ENCODE measurements at places on chromosomes 11 and 22. TPM values are rescaled to one million over a fixed set of nuclear protein-coding genes. Genes with fewer than 3 reads are reported as not detected.

- H3K4me3 ChIP-seq, result no peak overlapping the region
- peaks cover 4% of the 10 kb centered on the region for H3K36me3 ChIP-seq
- no peak overlapping the region for H3K27ac ChIP-seq
- DNase-seq, result no peak
These were observed 101.8 kb downstream of the TRIM44 start for GRCh38 chr11:35764417-35764816.

GRCh38 chr11:102097186-102097585, 13.1 kb upstream of the YAP1 start:
- H3K36me3 ChIP-seq, result no peaks in the 10 kb centered on the region
- H3K27ac ChIP-seq, result no peak overlapping the region
- peaks cover 1% of the 10 kb centered on the region for H3K27me3 ChIP-seq
- no peak overlapping the region for H3K4me3 ChIP-seq

GRCh38 chr11:841981-842369, 354 bp downstream of the POLR2L start:
- H3K27me3 ChIP-seq, result peaks cover 5% of the 10 kb centered on the region
- H3K4me1 ChIP-seq, result peaks cover 10% of the 10 kb centered on the region
- no peak for DNase-seq
- no peak overlapping the region for H3K27ac ChIP-seq

- H3K27me3 ChIP-seq, result peaks cover 7% of the 10 kb centered on the region
- no peak overlapping the region for H3K27ac ChIP-seq
- H3K4me1 ChIP-seq, result no peaks in the 10 kb centered on the region
- DNase-seq, result no peak
These were observed 857.2 kb downstream of the TBC1D22A start for GRCh38 chr22:47619631-47620030.

DNA sequence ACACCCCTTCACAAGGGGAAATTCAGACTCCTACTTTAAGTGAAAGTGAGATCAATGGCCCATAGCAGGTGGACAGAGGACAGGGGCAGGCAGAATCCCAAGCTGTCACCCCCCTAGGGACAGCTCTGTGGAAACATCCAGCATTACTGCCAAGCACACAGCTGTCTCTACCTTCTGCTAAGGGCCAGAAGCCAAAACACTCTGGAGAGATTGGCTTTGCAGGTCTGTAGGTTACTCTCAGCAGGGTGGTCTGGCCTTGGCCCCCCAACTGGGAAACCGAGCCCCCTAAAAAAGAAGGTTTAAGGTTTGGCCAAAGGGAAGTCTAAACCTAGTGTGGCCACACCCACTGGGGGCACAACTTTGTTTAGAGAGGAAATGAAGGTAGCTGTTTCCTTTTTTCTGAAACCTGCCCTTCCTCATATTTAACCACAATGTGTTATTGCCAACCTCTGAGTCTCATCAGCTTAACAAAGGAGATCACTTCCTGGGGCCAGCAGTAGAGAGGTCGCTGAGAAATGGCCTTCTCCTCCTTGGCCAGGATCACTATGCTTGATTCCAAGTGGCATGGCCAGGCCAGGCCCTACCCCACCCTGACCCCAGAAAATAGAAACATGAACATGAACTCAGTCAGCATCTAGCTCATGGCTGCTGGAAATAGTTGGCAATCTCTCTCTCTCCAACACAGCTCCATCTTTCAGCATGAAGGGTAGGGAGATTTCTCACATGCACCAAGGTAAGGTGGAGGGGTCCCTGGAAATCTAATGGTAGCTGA, 25.9 kb upstream of the SCARF2 start:
- H3K4me3 ChIP-seq, result peak overlapping the region; percentile 62
- peaks cover 15% of the 10 kb centered on the region for H3K36me3 ChIP-seq
- DNase-seq, result no peak
- H3K27me3 ChIP-seq, result peaks cover 3% of the 10 kb centered on the region
- H3K27ac ChIP-seq, result peak overlapping the region; percentile 88
- peaks cover 23% of the 10 kb centered on the region for H3K4me1 ChIP-seq

DNA sequence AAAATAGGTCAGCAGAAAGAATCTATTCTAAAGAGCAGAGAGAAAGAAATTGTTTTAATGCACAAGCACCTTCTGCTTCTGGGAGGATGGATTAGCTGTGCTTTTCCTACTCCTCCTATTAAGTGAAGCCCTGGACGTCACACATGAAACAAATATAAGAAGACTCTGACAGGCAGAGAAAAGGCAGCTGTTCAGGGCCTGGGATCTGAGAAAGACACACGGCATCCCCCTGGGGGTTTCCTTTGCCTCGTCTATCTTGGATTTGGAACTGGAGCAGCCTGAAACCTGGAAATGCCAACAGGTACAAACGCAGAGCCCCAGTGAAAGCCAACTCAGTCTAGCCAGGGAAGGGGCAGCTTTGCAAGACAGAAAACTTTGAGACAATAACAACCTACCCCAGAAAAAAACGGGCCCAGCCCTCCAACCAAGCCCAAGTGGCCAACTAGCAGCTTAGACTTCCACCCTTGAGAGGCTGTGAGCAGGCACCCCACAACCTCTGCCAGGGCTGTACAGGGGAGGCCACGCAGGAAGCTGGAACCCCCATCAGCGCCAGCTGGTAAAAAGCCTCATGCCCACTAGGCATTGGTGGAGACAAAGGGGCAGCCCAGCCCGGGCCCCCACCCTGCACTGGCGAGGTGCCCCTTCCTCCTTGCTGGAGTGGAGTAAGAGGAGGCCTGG, 7.3 kb downstream of the CERK start:
- peaks cover 2% of the 10 kb centered on the region for H3K27me3 ChIP-seq
- no peak for DNase-seq
- H3K27ac ChIP-seq, result no peak overlapping the region
- H3K4me3 ChIP-seq, result peak overlapping the region; percentile 31
- H3K4me1 ChIP-seq, result peaks cover 18% of the 10 kb centered on the region

- H3K36me3 ChIP-seq, result no peaks in the 10 kb centered on the region
- peaks cover 3% of the 10 kb centered on the region for H3K27me3 ChIP-seq
- no peak for DNase-seq
- H3K4me3 ChIP-seq, result no peak overlapping the region
These were observed 5.6 kb upstream of the UCP2 start for GRCh38 chr11:73988227-73988626.

DNA sequence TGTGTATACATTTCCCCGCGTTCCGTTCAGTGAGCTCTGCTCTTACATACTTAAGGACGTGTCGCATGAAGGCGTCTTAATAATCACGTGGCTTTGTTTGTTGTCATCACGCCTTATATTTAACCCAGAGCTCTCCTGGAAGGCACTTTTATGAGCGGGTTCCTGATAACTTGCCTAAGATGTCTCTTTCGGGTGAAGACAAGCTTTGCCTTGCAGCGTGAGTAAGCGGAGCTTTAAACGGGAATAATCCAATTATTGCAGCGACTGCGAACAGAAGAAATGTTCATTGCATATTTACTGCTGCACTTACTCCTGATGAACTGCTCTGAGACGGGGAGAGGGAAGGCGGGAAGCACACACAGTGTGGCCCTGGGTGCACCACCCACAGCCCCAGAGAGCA, 1128.2 kb downstream of the BRD1 start:
- no peak overlapping the region for H3K27ac ChIP-seq
- H3K27me3 ChIP-seq, result peaks cover 4% of the 10 kb centered on the region

DNA sequence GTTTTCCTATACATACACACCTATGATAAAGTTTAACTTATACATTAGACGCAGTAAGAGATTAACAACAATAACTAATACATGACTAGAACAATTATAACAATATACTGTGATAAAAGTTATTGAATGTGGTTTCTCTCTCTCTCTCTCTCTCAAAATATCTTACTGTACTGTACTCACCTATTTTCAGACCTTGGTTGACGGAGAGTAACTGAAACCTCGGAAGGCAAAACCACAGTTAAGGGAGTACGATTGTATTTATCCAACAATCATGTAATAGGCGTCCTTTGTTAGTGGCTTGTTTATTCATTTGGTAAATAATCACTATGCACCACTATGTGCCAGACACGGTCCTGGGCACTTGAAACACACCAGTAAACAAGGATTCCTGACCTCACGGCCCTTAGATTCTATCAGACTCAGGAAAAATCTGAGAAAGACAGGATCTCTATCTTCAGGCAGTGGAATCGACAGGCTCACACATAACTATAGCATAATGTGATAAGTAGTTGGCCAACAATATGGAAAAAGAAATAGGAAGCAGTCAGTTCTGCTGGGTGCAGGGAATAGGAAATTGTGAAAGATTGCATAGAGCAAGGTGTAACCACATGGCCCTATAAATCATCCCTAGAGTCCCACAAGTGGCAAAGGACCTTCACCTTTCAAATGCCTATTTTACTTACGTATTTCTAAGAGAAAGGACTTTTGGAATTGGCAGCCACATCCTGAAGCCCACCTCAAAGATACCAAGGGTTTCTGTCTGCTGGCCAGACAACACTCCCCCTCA, 12.0 kb downstream of the ETS1 start:
- peaks cover 49% of the 10 kb centered on the region for H3K4me1 ChIP-seq
- H3K4me3 ChIP-seq, result no peak overlapping the region
- H3K27me3 ChIP-seq, result peaks cover 6% of the 10 kb centered on the region

GRCh38 chr11:77771135-77771534, 49.4 kb downstream of the RSF1 start:
- H3K27ac ChIP-seq, result no peak overlapping the region
- no peak for DNase-seq
- H3K4me1 ChIP-seq, result peaks cover 20% of the 10 kb centered on the region
- no peaks in the 10 kb centered on the region for H3K36me3 ChIP-seq

- DNase-seq, result no peak
- no peak overlapping the region for H3K4me3 ChIP-seq
- H3K36me3 ChIP-seq, result no peaks in the 10 kb centered on the region
- H3K4me1 ChIP-seq, result peaks cover 5% of the 10 kb centered on the region
- H3K27me3 ChIP-seq, result peaks cover 6% of the 10 kb centered on the region
These were observed 149.4 kb upstream of the NCAM1 start for GRCh38 chr11:112811783-112812182.

DNA sequence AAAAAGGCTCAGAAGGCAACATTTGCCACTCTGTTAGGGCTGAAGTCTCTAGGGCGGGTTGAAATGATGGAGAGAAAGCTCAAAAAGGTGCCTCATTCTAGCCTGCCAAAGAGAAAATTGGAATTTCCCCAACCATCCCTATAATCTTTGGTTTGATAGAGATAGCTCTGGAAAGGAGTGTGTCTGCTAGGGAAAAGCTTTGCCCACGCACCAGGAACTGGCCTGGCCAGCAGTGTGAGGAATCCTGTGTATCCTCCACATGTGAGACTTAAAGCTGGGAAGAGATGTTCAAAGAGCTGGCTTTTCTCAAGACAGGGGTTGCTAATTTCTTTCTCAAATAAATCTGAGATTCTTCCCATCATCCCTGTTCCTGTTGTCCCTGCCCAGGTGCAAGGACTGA, 193.7 kb downstream of the OPCML start:
- H3K36me3 ChIP-seq, result no peaks in the 10 kb centered on the region
- H3K4me1 ChIP-seq, result no peaks in the 10 kb centered on the region
- no peak overlapping the region for H3K27ac ChIP-seq
- no peak for DNase-seq

DNA sequence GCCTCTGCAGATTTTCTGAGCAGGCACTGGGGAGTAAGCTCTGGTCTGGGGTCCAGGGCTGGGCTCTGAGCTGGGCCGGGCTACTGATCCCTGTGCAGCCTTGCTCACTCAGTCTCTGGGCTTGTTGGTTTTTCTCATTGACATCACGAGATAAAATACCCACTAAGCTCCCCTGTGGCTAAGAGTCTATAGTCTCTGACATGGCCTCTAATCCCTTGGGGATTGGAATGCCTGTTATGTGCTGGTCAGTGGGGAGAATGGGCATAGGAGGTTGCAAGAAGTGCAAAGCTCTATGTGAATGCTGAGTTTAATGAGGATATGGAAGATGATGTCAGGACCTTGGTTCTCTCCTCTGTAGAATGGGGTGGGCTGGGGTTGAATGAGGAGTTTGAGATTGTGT, 23.3 kb downstream of the ELF5 start:
- H3K27me3 ChIP-seq, result no peaks in the 10 kb centered on the region
- H3K4me1 ChIP-seq, result no peaks in the 10 kb centered on the region
- no peaks in the 10 kb centered on the region for H3K36me3 ChIP-seq
- no peak for DNase-seq

GRCh38 chr22:49727881-49728569, 99.6 kb downstream of the BRD1 start:
- no peak for DNase-seq
- peaks cover 23% of the 10 kb centered on the region for H3K4me1 ChIP-seq

DNA sequence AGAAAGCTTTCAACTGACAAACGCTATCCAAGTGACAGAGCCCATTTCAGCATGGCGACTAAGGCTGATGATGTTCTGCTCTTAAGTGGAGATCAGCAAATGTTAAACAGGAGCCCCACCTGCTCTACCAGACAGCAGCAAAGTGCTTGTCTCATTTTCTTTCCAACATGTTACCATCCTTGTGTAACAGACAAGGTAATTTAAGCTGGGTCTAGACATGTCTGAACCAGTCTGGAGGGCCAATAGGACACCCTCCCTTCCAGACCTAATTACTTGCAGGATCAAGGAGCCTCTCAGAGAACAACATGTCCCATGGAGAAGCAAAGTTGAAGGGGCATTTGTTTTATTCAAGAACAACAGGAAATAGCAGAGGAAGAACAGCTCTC, 3.9 kb upstream of the LMO2 start:
- peaks cover 4% of the 10 kb centered on the region for H3K27me3 ChIP-seq
- no peak overlapping the region for H3K27ac ChIP-seq
- DNase-seq, result no peak
- no peak overlapping the region for H3K4me3 ChIP-seq
- no peaks in the 10 kb centered on the region for H3K36me3 ChIP-seq

GRCh38 chr11:35139722-35140282, 831 bp downstream of the CD44 start:
- peaks cover 8% of the 10 kb centered on the region for H3K27me3 ChIP-seq
- no peak for DNase-seq
- H3K36me3 ChIP-seq, result peaks cover 10% of the 10 kb centered on the region

SCARF2 gene
- 8.1 TPM for total RNA-seq

HTR3A gene
- not detected for total RNA-seq

GLYATL1 gene
- 2.0 TPM for total RNA-seq

DRD4 gene
- total RNA-seq, result 0.33 TPM

CRYBB3 gene
- total RNA-seq, result 0.97 TPM

ALG9 gene
- 35.8 TPM for total RNA-seq

OR5F1 gene
- total RNA-seq, result not detected

RAB36 gene
- total RNA-seq, result 2.2 TPM

BLID gene
- total RNA-seq, result not detected

PPP1CA gene
- 249 TPM for total RNA-seq

INPP5J gene
- total RNA-seq, result 2.8 TPM

BEST1 gene
- 0.08 TPM for total RNA-seq

RTN4R gene
- 19.0 TPM for total RNA-seq

SLC22A9 gene
- not detected for total RNA-seq
